ENCODE measurements at places on chromosomes 12 and 14.

DNA sequence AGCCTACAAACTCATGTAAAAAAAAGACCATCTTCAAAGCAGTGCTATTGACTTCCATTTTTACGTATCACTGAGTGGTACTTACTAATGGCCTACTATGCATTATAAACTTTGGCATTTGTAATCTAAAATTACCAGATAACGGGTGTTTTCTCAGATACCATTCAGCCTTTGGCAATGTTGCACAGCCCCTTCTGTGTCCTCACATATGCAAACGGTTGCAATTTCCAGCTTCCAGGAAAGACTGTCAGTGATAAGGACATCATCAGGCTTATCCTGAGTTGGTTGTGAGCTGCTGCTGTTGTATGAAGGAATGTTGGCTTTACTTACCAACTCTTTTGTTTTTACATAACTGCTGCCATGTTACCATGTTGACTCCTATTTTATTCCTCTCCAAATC lies 1.6 kb upstream of the SLC6A13 start:
- no peak for DNase-seq

- DNase-seq, result no peak
These were observed 79.6 kb downstream of the PPM1A start for GRCh38 chr14:60328583-60328982.

GRCh38 chr12:93370947-93371346 lies 6.8 kb upstream of the NUDT4 start:
- DNase-seq, result no peak

- DNase-seq, result no peak
These were observed 117.2 kb downstream of the TTC7B start for GRCh38 chr14:90699016-90699415.

GRCh38 chr12:107610021-107610859 lies 75.4 kb upstream of the PWP1 start:
- no peak for DNase-seq

DNA sequence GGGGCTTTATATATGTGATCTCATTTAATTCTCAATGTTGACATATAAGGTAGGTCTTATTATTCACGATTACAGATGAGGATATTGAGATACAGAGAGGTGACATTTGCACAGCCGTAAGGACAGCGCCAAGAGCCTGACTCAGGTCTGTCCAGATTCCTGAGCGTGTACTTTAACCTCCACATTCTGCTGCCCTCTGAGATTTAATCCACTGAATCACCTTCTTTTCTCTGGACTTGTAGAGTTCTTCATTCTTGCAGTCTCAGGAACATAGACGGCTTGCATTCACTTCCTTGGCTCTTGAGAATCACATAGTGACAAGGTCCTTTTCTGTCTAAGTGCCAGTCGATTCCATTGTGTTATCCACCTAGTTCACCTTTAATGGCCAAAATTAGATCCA lies 141.0 kb upstream of the ARHGAP5 start:
- no peak for DNase-seq

GRCh38 chr12:32609966-32610365 lies 69.1 kb upstream of the DNM1L start:
- DNase-seq, result no peak

GRCh38 chr14:106304271-106304670 lies 777.9 kb downstream of the TMEM121 start:
- DNase-seq, result no peak

DNA sequence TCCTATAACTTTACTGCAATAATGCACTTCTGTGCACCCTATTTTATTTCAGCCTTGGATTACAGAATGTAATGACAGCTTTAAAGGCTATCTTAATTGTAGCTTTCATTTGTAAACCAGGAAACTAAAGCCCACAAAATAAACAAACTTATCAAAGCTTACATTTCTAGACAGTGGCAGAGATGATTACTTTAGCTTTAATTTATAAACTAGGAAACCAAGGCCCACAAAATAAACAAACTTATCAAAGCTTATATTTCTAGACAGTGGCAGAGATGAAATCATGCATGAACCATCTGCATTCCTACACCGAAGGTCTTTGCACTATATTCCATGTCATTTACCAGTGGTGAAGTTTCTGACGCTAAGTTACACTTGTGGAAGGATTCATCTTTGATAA lies 74.4 kb downstream of the PRKD1 start:
- DNase-seq, result no peak

DNA sequence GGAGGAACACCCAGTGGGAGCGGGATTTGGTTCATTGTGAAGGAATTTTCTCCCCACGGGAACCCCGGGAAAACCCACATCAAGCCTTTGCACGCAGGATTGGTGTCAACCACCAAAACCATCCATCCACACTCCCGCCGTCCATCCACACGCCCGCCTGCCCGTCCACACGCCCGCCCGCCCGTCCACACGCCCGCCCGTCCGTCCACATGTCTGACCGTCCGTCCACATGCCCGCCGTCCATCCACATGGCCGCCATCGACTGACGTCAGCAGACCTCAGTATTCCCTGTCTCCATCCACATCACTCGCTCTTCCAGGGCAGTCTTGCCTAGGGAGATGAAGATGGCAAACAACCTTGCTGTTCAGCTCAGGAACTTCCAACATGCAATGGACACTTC lies 6.7 kb upstream of the GPR132 start:
- DNase-seq, result no peak

DNA sequence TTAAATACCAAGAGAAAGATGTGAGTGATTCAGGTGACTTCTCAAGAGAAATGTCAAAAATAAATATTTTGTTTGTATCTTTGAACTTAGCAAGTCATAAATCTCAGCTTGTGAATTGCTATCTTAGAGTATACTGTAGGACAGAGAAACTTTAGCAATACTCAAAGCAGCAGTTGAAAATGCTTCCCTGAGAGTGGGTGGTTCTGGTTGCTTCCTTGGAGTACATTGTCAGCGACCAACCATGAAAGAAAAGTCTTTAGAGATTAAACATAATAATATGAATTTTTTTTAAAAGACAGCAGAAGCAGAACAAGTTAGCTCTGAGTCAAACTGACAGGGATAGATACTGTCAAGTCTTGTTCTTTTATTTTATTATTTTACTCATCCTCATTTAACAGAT lies 86.8 kb upstream of the OSBPL8 start:
- DNase-seq, result no peak

- no peak for DNase-seq
These were observed 199.4 kb downstream of the ANO4 start for GRCh38 chr12:100993916-100994450.

DNA sequence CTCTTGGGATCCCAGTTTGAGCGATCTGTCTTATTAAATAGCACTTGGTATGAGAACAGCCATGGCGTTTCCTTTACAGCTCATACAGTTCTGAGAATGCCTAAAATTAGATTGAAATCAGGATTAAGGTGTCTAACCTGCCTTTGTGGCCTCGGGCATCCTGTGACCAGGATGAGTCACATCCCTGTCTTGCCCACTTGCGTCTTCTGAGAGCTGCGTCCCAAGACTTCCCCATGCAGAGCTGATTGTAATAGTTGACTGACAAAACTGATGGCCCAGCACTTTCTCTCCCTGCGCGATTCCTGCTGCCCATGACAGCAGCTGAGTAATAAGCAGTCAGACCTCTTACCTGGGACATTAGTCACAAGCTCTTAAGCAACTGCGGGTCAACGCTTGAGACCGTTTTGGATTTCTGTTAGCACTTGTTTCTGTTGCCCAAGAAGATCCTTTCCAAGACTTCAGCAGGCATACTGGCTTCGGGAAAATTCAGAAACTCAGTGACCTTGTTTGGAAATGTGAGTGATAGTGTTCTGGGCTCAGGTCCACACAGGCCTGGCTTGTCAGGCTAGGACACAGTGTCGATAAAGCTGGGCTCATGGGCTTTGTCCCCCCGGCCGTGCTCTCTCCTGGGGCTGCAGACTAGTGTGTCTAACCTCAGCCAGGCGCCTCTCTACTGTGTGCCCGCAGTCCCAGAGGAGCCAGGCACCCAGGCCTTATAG lies 169.9 kb upstream of the HIF1A start:
- peak; percentile 70 for DNase-seq

- no peak for DNase-seq
These were observed 1.8 kb upstream of the RHOF start for GRCh38 chr12:121795034-121795968.

DNA sequence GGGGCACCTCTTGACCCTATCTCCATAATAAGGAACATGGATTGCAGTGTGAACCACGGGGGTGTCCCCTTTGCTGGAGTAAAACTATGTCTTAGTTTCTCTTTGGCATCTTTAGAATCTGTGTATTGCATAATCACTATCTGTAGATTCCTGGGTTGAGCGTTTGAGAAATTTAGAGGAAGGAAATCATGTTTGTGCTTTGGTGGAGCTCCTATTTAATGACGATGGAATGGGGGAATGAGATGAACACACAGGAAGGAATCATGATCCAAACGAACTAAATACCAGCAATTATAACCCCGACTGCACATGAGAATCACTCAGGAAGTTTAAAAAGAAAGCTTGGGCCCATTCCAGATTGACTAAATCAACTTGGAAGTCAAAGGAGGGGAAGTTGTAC lies 1.3 kb upstream of the MYG1 start:
- no peak for DNase-seq
